ENCODE measurements at places on chromosomes 3 and 15.

DNA sequence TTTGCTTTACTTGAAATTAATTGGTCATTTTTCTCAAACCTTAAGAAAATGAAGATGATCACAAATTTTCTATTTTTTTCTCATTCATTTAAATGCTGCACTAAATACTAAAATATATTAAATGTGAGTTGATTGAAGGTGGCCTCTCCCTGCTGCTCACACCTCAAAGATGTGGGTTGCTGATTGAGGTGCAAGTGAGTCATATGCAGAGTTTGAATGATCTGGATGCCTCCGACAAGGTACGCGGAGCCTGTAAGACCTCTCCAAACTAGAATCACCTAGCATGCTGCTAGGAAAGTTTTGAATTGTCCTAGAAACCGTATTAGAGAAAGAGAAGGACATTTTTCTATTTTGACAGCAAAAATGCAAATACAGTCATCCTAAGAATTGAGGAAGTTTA is 211.3 kb upstream of the FEZF2 start:
- ATAC-seq, result no peak

GRCh38 chr15:74035121-74036017 is 40.9 kb downstream of the PML start:
- ATAC-seq, result no peak

- no peak for ATAC-seq
Measured at GRCh38 chr15:50107157-50107556, 11.9 kb downstream of the ATP8B4 start.

DNA sequence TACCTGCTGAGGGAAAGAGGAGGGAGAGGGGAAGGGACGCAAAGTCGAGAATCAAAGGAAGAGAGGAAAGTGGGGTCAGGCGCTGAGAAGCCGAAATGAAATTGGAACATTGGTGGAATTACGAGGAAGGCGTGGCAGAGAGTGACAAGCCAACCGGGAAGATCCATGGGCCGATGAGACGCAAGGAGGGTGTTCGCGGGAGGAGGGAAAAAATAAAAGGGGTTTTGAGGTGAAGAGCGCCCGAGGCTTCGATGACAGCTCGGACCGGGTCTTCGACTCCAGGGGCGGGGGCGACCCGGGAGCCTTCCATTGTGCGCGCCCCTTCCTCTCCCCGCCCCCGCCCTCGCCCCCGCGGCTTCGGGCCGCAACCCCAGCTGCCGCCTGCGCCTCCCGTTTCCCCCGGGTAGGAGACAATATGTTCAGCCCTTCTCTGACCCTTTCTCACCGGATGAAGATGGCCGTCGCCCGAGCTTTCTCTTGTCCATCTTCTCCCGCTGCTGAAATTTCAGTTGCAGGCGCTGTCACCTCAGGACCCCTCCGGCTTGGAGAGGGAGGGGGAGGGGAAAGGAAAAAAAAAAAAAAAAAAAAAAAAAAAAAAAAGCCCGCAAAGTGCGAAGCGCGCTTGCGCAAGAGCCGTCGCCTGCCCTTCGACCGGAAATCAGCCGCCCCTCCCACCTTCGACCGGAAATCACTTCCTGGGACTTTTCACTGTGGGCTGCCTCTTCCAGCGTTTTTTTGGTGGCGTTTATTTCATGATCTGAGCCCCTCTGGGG is at the start of gene SENP7:
Gene SENP7, minus strand, starts transcription at position 567 of the 773 bp plus-strand sequence. Its CDS starts 82 bp downstream, at position 485.
- peak; percentile 87 for ATAC-seq

DNA sequence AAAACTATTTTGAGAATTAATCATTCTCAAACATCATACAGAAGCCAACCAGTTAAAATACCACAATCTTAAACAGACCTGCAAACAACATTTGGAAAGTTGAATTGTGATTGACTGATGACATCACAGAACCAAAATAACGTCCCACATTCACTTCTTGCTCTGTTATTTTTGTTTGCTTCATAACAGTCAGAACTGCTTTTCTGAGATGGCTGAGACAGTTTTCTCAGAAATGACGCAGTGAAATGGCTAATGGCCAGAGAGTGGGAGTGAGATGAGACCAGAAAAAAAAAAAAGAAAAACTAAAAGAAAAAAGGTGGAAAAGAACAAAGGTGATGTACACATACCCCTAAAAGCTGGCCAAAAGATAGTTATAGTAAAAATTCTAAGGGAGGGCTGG is 1061.2 kb downstream of the FHIT start:
- no peak for ATAC-seq

- ATAC-seq, result no peak
Measured at GRCh38 chr3:64352639-64352992, 127.3 kb upstream of the PRICKLE2 start.

- ATAC-seq, result peak; percentile 72
Measured at GRCh38 chr15:81024265-81024872, 23.6 kb downstream of the TLNRD1 start.

DNA sequence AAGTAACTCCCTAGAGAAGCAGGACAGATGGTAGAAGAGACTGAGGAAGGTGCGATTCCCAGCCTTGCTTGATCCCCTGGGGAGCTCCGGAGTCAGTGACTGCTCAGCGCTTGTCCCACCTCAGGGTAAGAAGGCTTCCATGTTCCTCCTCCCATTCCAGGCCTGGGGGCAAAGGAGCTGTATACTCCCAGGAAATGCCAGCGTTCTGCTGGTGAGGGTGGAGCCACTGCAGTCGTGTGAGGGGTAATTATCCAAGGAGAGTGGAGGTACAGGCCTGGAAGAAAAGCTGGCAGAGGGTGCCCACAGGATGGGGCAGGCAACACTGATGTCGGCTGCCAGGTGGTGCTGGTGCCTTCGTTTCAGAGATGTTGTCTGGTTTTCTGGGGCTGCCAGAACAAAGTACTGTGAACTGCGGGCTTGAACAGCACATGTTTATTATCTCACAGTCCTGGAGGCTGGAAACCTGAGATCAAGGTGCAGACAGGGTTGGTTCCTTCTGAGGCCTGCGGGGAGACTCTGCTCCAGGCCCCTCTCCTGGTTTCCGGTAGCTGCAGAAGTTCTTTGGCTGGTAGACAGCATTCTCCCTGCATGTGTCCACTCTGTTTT is 12.1 kb upstream of the APBA2 start:
- no peak for ATAC-seq

Measured in motor neuron (in vitro differentiated cells).